ENCODE measurements at places on chromosomes 16 and 17.

DNA sequence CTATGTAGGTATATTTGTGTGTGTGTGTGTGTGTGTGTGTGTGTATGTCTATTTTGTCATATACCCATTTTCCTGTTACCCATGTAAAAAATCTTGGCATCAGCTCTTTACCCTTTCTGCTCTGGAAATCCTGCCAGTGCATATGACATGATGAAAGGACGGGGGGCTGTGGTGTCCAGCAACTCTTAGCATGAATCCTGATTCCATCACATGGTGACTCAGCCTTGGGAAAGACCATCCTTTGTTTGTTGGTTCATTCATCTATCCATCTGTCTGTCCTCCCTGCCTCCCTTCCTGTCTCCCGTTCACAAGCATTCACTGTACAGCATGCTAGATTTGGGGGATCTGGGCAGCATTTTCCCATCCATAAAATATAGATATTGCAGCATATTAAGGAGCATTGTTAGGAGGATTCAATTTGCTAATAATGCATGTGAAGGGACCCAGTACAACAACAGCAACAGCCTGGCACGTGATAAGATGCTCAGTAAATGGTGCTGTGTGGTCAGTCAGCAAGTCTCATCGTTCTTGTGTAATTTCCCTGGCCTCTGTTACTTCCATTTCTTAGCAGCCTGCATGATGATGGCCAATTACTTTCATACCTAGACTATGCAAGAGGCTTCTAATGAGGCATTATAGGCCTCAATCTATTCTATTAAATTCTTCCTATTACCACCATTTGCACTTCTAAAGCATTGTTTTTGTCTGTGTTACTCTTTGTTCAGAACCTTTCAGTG lies 191.0 kb downstream of the PRKCA start:
- DNase-seq, result peak; percentile 88
- H3K36me3 ChIP-seq, result no peaks in the 10 kb centered on the region
- peak overlapping the region; percentile 27 for H3K4me3 ChIP-seq
- peak overlapping the region; percentile 59 for H3K27ac ChIP-seq
- peaks cover 11% of the 10 kb centered on the region for H3K4me1 ChIP-seq
- no peaks in the 10 kb centered on the region for H3K27me3 ChIP-seq

DNA sequence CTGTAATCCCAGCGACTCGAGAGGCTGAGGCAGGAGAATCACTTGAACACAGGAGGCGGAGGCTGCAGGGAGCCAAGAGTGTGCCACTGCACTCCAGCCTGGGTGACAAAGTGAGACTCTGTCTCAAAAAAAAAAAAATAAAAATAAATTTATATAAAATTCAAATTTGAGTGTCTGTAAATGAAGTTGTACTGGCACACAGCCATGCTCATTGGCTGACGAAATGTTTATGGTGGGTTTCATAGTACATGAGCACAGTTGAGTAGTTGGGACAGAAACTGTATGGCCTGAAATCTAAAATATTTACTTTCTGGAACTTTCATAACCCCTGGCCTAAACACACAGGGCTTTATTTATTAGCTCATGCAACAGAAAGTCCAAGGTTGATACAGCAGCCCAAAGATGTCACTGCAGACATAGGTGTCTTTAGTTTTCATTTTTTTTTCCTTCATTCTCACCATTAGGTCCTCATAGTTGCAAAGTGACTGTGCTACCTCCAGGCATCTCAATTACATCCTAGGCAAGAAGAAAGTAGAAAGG lies 355.3 kb downstream of the SLC39A11 start:
- H3K4me1 ChIP-seq, result no peaks in the 10 kb centered on the region
- no peaks in the 10 kb centered on the region for H3K27me3 ChIP-seq
- peaks cover 8% of the 10 kb centered on the region for H3K36me3 ChIP-seq
- H3K27ac ChIP-seq, result no peak overlapping the region
- no peak overlapping the region for H3K4me3 ChIP-seq
- DNase-seq, result no peak

GRCh38 chr16:22214889-22215288 lies 8.8 kb downstream of the EEF2K start:
- H3K27me3 ChIP-seq, result no peaks in the 10 kb centered on the region
- H3K4me3 ChIP-seq, result no peak overlapping the region
- peaks cover 23% of the 10 kb centered on the region for H3K36me3 ChIP-seq
- H3K4me1 ChIP-seq, result peaks cover 8% of the 10 kb centered on the region
- no peak for DNase-seq
- no peak overlapping the region for H3K27ac ChIP-seq

- peaks cover 2% of the 10 kb centered on the region for H3K4me1 ChIP-seq
- H3K36me3 ChIP-seq, result no peaks in the 10 kb centered on the region
- peak; percentile 18 for DNase-seq
Measured at GRCh38 chr16:20956319-20956718, 55.7 kb downstream of the LYRM1 start.

GRCh38 chr16:19499481-19499880 lies 22.4 kb downstream of the GDE1 start:
- H3K27me3 ChIP-seq, result no peaks in the 10 kb centered on the region
- no peak for DNase-seq
- H3K4me1 ChIP-seq, result no peaks in the 10 kb centered on the region
- H3K36me3 ChIP-seq, result peaks cover 50% of the 10 kb centered on the region
- no peak overlapping the region for H3K4me3 ChIP-seq

DNA sequence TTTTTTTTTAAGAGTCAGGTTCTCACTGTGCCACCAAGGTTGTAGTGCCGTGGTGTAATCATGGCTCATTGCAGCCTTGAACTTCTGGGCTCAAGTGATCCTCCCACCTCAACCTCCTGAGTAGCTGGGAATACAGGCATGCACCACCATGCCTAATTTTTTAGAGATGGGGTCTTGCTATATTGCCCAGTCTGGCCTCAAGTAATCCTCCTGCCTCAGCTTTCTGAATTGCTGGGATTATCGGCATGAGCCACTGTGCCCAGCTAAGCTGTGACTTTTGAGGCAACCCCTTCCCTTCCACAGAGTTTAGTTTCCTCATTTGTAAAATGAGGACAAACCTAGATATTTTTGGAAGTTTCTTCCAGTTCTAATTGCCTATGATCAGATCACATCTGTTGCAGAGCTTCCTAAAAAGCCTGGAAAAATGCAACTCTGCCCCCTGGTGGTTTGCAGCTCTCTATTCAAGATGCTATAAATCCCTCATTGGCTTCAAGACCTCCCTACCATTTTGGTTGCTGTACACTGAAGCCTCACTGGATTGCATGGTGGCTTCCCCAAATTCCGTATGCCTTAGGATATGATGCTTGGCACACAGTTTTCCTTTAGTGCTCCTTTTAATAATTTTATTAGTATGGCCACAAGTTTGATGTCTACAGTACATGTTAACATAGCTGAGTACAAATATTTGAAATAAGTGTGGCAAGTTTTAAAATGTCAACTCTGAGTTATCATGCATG lies 19.3 kb downstream of the GDE1 start:
- DNase-seq, result peak; percentile 72
- no peak overlapping the region for H3K4me3 ChIP-seq
- H3K4me1 ChIP-seq, result no peaks in the 10 kb centered on the region
- H3K27ac ChIP-seq, result no peak overlapping the region
- H3K27me3 ChIP-seq, result no peaks in the 10 kb centered on the region

DNA sequence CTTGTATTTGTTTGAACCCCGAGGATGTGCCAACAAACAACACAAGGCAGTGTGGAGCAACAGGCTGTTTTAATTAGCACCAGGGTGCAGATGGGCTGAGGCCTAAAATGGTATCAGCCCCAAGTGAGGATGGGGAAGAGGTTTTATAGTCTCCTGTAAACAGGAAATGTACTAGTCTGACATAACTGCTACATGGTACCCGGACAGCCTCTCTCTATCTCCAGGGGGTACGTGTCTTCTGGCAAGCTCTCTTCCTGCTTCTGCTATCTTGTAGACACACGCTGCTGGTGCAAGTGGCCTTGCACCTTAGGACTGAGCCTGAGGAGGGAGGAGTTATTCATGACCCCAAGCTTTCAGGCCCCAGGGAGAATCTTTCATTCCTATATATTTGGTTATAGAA lies 2451.0 kb downstream of the TP53TG3F start:
- H3K36me3 ChIP-seq, result no peaks in the 10 kb centered on the region
- H3K4me3 ChIP-seq, result no peak overlapping the region
- no peaks in the 10 kb centered on the region for H3K27me3 ChIP-seq
- no peaks in the 10 kb centered on the region for H3K4me1 ChIP-seq
- DNase-seq, result no peak

- DNase-seq, result no peak
- no peaks in the 10 kb centered on the region for H3K27me3 ChIP-seq
- H3K36me3 ChIP-seq, result no peaks in the 10 kb centered on the region
- H3K4me3 ChIP-seq, result no peak overlapping the region
Measured at GRCh38 chr17:72445055-72445991, 324.5 kb downstream of the SOX9 start.

DNA sequence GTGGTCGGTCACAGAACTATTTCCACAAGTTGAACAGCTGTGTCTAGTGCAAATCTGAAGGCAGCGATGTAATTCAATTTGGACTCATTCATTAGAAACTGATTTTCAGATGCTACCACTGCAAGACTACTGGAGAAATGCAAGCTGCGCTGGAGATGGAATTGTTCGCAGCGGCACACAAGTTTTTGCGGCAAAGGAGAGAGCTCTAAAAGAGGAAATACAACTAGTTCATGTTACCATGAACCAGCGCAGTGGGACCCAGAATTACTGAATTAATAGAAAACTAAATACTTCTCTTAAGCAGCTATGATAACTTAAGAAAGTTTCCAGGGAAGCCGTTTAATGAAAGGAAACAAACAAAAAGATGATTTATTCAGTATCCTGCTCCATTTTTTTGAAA lies 1.9 kb downstream of the CREBBP start:
- H3K4me3 ChIP-seq, result no peak overlapping the region
- no peaks in the 10 kb centered on the region for H3K27me3 ChIP-seq
- no peak overlapping the region for H3K27ac ChIP-seq
- H3K36me3 ChIP-seq, result peaks cover 9% of the 10 kb centered on the region
- peaks cover 19% of the 10 kb centered on the region for H3K4me1 ChIP-seq

- peak; percentile 39 for DNase-seq
- H3K27ac ChIP-seq, result no peak within 1 kb of the TSS
- H3K27me3 ChIP-seq, result peaks cover 12% of the 10 kb centered on the region
- H3K4me3 ChIP-seq, result peak within 1 kb of the TSS; percentile 64
Measured at GRCh38 chr17:82031303-82031884, at the start of gene RAC3. TSS of gene RAC3 (plus strand) at chr17:82031678. CDS start at chr17:82031762, 84 bp downstream.

DNA sequence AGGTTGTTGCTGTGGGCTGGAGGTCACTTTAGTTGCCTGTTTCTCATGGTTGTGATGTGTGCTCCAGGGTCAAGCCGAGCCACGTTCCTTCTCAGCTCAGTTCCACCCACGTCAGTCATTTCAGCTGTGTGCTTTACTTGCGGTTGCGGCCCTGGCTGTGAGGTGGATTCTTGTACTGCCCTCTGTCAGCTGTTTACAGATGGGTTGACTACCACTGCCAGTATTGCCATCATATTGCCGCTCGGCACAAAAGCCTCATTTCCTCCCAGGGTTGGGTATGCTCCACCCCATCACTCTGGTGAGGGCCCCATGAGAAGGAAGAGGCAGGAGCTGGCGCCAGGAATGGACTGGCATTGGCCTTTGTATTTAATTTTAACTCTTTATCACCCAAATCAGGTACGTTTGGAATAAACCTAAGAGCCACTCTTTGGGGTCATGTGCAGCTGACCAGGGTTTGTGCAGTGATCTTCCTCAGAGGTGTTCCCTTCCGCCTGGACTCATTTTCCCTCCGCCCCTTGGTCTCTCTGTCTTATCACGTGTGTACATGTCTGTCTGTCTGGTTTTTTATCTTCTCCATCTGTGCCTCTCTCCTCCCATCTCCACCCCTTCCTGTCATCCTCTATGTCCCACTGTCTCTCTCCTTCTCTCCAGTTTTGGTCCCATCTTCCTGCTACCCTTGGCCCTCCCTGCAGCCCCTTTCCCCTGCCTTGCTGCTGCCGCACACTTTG lies 25.0 kb downstream of the METTL22 start:
- H3K4me3 ChIP-seq, result no peak overlapping the region
- H3K27ac ChIP-seq, result no peak overlapping the region
- H3K4me1 ChIP-seq, result no peaks in the 10 kb centered on the region
- no peak for DNase-seq

DNA sequence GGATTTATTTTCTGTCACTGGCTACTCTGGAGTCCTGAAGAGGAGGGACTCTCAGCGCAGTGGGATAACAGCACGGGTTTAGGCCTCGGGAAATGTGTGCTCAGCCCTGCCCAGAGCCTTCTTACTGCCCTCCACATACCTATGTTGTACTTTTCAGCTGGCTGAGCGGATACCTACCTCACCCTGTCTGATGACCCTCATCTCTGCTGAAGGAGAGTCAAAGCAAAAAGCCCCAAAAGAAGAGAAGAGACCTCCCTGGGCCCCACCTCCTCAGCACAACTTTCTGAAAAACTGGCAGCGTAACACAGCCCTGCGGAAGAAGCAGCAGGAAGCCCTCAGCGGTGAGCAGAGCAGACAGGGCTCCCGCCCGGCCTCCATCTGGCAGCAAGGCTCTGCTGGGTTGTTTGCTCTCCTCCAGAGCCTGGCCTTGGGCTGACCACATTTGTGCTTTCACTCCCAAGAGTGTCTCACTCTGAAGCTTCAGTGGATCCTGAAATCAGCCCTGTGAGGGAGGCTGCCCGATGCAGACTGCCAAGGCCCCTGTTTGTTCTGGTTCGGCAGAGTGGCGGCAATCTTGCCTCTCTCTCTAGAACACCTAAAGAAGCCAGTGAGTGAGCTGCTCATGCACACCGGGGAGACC lies 10.3 kb downstream of the MYCBPAP start:
- peaks cover 12% of the 10 kb centered on the region for H3K4me1 ChIP-seq
- no peaks in the 10 kb centered on the region for H3K36me3 ChIP-seq
- H3K4me3 ChIP-seq, result no peak overlapping the region
- DNase-seq, result no peak

GRCh38 chr17:36861531-36861930 lies 75.7 kb upstream of the LHX1 start:
- no peak for DNase-seq
- peaks cover 5% of the 10 kb centered on the region for H3K27me3 ChIP-seq
- H3K4me3 ChIP-seq, result no peak overlapping the region
- H3K4me1 ChIP-seq, result peaks cover 25% of the 10 kb centered on the region
- no peaks in the 10 kb centered on the region for H3K36me3 ChIP-seq
- no peak overlapping the region for H3K27ac ChIP-seq

DNA sequence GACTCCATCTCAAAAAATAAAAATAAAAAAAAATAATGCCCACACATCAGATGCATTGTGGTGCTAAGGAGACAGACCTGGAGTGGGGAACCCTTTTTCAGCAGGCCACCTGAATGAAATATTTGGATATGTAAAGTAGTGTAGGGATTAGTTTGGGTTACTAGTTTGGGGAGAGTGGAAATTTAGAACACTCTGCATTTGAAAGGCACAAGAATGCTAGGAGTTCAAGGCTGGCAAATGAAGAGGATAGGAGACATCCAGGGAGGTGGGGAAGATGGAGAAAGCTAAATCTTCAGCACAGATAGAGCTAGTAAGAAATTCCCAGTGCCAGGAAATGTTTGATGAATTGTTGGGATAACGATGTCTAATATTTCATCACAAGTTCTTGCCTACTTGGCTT lies 298.3 kb upstream of the ERCC4 start:
- H3K27me3 ChIP-seq, result no peaks in the 10 kb centered on the region
- no peaks in the 10 kb centered on the region for H3K36me3 ChIP-seq
- H3K4me1 ChIP-seq, result no peaks in the 10 kb centered on the region
- no peak for DNase-seq

GRCh38 chr16:57906382-57907316 lies 64.3 kb downstream of the CNGB1 start:
- DNase-seq, result no peak
- H3K36me3 ChIP-seq, result no peaks in the 10 kb centered on the region
- H3K4me1 ChIP-seq, result peaks cover 8% of the 10 kb centered on the region

All from mesenchymal stem cell (in vitro differentiated cells and primary cell).